Left lobe of liver (tissue), 2 donors: ENCODE measurements at places on chromosomes 11 and 22.

- DNase-seq: no peak
These were observed 514.7 kb upstream of the CHORDC1 start for GRCh38 chr11:90737444-90738050.

- peak; percentile 48 for DNase-seq
These were observed 10.7 kb upstream of the NLRP6 start for GRCh38 chr11:267491-267994.

DNA sequence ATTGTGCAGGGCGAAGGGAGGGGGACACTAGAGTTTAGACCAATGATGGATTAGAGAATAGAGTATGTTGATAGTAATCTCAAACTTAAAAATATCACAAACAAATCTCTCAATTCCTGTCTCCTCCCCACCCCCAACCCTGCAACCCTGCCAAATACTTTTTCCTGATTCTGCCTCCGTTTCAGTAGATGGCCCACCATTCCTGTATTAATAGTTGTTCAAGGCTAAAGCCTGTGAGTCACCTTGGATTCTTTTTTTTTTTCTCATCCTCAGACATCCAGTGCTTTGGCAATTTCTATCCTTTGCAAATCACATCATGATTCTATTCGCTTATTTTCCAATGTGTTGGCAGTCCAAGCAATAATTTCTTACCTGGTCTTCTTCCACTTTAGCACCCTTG lies 207.9 kb downstream of the DYNC2H1 start:
- no peak for DNase-seq

DNA sequence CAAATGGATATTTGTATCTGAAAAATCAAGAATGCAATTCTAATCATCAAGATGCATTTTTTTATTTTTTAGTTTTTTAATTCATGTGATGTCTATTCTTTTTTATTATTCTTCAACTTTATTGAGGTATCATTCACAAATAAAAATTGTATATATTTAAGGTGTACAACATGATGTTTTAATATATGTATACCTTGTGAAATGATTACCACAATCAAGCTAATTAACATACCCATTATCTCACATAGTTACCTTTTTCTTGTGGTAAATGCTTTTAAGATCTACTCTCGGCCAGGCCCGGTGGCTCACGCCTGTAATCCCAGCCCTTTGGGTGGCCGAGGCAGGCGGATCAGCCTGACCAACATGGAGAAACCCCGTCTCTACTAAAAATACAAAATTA lies 3.7 kb downstream of the HBB start:
- no peak for DNase-seq

- no peak for DNase-seq
These were observed 21.6 kb upstream of the C11orf96 start for GRCh38 chr11:43920598-43921419.

DNA sequence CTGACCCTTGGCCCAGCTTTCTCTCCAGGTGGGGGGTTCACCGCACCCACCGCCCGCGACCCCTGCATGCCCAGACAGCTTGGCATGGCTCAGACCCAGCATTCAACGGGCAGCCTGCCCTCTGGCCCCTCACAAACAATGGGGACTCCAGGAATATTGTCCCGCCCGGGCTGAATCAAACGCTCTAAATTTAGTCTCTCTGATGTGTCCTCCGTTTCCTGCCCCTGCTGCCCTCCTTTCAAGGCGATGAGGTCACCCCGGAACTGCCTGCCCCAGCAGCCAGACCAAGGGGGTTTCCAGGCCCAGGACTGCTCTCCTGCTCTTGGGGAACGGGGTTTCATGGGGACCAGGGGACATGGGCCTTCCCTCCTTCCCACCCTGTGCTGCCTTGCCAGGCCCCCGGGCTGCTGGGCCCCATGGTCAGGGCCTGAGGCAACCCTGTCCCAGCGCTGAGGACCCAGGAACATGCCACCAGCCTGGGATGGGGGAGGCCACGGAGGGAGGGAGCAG lies 10.1 kb upstream of the PDGFB start:
- no peak for DNase-seq

DNA sequence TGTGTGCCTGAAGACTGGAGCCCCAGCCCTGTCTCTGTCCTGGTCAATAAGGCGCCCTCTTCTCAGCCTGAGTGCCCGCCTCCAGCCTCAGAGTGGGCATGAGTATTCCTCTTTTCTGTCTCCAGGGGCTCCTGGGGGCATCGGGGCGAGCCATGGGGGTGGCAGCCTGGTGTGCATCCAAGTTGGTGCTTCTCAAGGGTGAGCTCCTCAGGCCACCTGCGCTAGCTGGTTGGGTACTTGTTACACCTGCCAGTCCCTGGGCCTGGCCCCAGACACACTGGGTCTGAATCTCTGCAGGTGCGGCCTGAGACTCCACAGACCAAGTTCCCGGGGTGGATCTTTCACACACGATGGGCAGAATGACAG lies 168.6 kb upstream of the B3GAT1 start:
- DNase-seq: no peak

GRCh38 chr22:27971926-27972325 lies 52.9 kb upstream of the PITPNB start:
- DNase-seq: no peak

- no peak for DNase-seq
These were observed at the start of gene KCNQ1 for GRCh38 chr11:2444821-2445745. Gene KCNQ1 (plus strand): TSS chr11:2445008. CDS start chr11:2445099, 91 bp downstream.
